Frontal cortex (tissue), 4 donors: ENCODE measurements at places on chromosomes 1 and 21.

DNA sequence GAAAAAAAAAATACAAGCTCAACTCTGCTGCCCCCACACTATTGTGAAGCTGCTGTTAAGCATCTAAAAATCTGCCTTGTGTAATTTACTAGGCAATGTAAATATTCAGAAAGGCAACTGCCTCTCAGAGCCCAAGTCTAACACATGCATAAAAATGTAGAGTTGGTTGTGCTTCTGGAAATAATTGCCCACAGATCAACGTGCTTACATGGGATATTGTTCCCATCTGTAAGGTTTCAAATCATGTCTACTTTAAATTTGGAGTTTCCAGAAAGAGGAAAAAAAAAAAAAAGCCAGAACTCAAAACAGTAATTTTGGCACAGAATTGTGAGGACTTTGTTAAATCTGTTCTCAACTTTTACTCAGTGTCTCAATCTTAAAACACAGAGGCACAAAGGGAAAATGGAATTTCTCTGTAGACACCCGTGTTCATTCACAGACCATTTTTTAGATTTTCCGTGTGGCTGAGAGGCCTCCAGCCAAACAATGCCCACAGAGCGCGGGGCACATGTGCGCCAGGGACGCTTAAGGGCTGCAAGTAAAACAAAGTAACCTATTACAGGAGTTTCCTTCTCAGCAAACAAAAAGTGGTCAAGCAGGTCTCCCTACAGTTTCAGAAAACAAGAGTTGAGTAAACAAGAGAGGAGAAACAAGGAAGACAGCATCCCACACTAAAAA is 115.5 kb downstream of the RERE start:
- no peak for DNase-seq

DNA sequence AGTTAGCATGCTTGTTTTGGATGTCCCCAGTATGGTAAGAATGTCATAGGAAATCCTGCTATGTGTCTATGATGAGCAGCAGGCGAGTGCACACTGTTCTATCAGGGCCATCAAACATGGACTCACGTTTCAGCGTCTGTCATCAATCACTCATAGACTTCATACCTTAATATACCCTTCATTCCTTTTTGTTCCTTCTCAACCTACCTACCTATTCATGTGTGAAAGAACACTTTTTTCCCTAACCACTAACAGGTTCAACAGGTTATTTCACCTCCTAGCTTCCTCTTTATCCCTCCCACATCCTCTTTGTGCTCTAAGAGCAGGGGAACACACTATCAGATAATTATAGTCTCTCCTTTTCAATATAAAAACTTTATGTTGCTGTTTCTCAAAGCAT is 300.6 kb downstream of the TM2D1 start:
- DNase-seq, result no peak

GRCh38 chr21:31416465-31416864 is 72.4 kb upstream of the TIAM1 start:
- DNase-seq, result no peak

DNA sequence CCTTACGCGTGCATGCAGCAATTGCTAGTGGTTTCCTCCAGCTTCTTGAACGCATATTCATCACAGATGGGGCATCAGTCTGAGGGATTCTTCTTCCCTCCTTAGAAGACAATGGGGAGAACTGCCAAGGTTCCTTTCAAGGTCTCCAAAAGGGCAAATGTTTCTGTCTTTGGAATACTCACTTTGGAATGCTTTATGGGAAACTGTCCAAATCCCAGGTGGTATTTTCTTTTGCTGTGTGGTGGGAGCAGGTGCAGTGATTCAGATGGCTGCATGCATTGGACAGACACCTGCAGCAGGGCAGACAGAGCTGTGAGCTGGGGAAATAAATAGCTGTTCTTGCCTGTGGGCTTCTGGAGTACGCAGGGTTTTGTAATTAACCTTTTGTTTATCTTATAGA is 40.5 kb downstream of the URB2 start:
- no peak for DNase-seq

GRCh38 chr1:91283421-91283726 is 121.3 kb downstream of the HFM1 start:
- DNase-seq, result no peak

- no peak for DNase-seq
Measured at GRCh38 chr1:160474392-160475242, 48.4 kb downstream of the SLAMF6 start.

- DNase-seq, result no peak
Measured at GRCh38 chr1:227949954-227950734, 2.4 kb upstream of the WNT9A start.

GRCh38 chr1:222950892-222951291 is 136.1 kb downstream of the DISP1 start:
- no peak for DNase-seq

- DNase-seq, result no peak
Measured at GRCh38 chr1:163744301-163744887, 422.6 kb downstream of the NUF2 start.

DNA sequence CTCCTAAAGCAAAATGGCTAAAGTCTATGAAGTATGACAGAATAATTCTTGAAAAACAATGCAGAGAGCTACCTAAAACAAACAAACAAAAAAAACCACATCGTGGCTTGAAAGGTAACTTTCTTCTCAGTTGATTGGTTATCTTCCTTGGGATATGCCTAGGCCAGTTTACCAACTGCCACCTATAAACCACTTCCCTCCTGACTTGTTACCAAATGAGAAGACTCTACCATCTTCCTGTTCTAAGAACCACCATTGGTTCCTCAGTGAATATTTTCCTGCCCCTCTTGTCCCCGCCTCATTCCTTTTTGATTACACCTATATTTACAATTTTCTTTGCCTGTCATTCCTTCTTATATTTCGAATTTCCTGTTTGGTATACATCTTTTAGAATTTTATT is 336.6 kb downstream of the SIPA1L2 start:
- DNase-seq, result no peak
